Psoas muscle (tissue), 8 donors: ENCODE measurements at places on chromosomes 16 and 17.

DNA sequence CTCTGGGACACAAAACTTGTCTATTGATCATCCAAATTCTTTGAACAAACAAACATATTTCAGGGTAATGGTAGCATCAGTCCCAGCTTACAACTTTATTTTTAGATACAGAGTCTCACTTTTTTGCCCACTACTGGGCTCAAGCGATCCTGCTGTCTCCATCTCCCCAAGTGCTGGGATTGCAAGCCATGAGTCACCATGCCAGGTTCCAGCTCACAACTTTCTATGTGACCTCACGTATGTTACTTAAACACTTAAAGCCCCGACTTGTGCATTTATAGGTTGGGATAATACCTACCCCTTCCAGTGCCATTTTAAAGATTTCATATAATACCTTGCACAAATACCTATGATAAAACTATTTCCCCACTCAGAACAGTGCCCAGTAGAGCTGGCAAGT is 42.0 kb upstream of the KSR1 start:
- no peak overlapping the region for H3K27ac ChIP-seq
- H3K27me3 ChIP-seq: no peaks in the 10 kb centered on the region
- no peak for DNase-seq
- no peaks in the 10 kb centered on the region for H3K4me1 ChIP-seq

GRCh38 chr17:42273474-42274252 is 2.5 kb downstream of the STAT5B start:
- peak overlapping the region; percentile 89 for H3K27ac ChIP-seq
- peak overlapping the region; percentile 93 for H3K4me3 ChIP-seq
- no peaks in the 10 kb centered on the region for H3K27me3 ChIP-seq
- peaks cover 58% of the 10 kb centered on the region for H3K4me1 ChIP-seq
- H3K36me3 ChIP-seq: no peaks in the 10 kb centered on the region
- no peak for DNase-seq

GRCh38 chr16:11497851-11498289 is 88.8 kb downstream of the LITAF start:
- peak overlapping the region; percentile 94 for H3K27ac ChIP-seq
- peak; percentile 41 for DNase-seq
- no peaks in the 10 kb centered on the region for H3K36me3 ChIP-seq
- peaks cover 40% of the 10 kb centered on the region for H3K4me1 ChIP-seq

DNA sequence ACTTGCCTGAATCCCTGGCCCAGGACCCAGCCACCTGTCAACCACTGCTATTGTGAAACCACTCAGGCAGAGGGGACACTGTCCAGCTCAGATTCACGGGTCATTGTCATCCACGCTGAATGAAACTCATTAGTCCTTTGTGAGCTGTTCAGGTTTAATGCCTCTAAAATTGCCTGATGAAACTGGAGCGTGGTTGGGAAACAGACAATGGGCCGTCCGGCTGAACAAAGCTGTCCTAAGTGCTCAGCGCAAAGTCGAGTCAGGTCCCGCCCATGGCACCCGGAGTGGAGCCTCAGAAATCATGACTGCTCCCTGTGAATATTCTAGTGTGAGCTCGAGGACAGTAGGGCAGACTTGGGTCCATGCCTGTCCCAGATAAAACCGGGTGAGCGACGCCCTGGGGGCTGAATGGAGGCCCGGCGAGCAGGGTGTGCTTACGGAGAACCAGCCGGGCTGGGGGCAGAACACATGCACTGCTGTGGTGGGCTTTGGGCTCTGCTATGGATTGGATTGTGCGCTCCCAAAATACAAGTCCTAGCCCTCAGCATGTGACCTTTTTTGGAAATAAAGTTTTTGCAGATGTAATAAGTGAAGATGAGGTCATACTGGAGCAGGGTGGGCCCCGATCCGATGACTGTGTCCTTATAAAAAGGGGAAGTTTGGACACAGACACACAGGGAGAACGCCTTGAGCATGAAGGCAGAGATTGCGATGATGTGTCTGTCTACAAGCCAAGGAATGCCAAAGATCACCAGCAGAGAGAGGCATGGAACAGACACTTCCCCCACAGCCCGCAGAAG is 12.9 kb upstream of the CMIP start:
- no peaks in the 10 kb centered on the region for H3K27me3 ChIP-seq
- no peak for DNase-seq
- H3K4me3 ChIP-seq: no peak overlapping the region
- no peaks in the 10 kb centered on the region for H3K36me3 ChIP-seq
- H3K27ac ChIP-seq: no peak overlapping the region

DNA sequence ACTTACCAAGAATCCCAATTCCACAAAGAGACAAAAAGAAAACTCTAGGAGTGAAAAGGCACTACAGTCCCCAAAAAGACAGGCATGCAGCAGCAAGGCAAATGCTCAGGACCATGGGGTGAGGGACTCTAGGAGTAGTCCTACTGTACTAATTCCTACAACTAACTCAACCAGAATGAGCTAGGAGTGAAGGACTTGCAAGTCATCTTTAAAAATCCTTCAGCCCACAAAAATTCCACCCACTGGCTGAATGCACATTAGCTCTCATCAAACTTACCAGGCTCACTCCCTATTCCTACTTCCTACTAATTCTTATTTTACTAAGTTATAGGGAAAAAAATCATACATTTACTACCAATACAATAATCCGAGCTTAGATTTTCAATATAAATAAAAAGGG is 141.7 kb upstream of the C17orf78 start:
- no peaks in the 10 kb centered on the region for H3K27me3 ChIP-seq
- DNase-seq: no peak
- no peak overlapping the region for H3K27ac ChIP-seq

DNA sequence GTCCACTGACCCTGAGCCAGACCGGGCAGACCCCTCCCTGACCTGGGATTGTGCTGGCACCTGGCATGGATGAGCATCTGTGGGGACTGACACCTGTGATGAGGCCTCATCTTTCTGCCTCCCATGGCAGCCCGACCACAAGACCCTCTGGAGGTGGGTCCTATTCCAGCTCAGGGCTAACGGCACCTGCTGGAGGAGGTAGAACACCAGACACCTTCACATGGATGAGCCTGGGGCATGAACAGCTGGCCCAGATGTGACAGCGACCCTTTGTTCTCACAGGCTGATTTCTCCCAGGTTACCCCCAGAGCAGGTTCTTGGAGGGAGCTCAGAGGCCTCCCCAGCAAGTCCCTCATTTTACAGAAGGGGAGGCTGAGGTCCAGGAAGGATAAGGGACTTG is 46.4 kb upstream of the PIK3R6 start:
- H3K4me1 ChIP-seq: no peaks in the 10 kb centered on the region
- H3K4me3 ChIP-seq: no peak overlapping the region
- H3K27ac ChIP-seq: no peak overlapping the region
- no peaks in the 10 kb centered on the region for H3K36me3 ChIP-seq
- no peak for DNase-seq

DNA sequence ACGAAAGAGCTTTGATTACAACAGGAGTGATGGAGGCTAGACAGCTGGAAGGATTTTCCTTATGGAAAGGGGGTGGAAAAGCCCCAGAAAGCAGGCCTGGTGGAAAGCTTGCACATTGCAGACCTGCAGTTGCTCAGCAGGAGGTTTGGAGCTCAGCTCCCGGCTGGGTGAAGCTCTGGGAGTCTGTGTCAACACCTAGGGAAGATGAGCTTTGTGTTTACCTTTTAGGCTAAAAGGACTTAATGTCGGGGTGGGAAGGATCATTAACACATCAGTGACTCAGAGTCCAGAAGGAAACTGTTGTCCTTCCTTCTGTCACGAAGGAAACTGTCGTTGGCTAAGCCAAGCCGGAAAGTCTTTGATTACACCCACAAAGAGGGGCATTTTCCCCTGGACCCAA is 48.2 kb downstream of the RAP1GAP2 start:
- no peak overlapping the region for H3K4me3 ChIP-seq
- H3K36me3 ChIP-seq: no peaks in the 10 kb centered on the region
- H3K4me1 ChIP-seq: no peaks in the 10 kb centered on the region
- no peaks in the 10 kb centered on the region for H3K27me3 ChIP-seq
- DNase-seq: no peak

DNA sequence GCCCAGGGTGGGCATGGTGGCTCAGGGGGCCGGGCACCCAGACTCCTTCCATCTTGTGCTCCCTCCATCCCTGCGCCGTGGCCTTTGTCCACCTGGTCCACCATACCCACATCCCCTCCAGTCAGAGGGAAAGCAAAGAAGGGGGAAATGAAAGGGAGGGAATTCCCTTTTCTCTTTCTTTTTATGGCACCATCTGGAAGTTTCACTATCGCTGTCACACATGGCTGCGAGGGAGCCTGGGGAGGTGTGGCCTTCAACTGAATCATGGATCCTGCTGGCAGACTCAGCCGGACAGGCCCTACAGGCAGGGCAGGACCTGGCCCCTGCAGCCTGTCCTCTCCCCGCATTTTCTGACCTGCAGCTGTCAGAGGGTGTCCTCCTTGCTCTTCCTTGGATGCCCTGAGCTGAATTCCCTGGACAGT is 6.2 kb downstream of the SLC12A3 start:
- no peak overlapping the region for H3K27ac ChIP-seq
- no peaks in the 10 kb centered on the region for H3K27me3 ChIP-seq
- H3K4me3 ChIP-seq: no peak overlapping the region
- H3K36me3 ChIP-seq: no peaks in the 10 kb centered on the region
- DNase-seq: no peak

- no peak overlapping the region for H3K27ac ChIP-seq
- DNase-seq: no peak
- H3K27me3 ChIP-seq: no peaks in the 10 kb centered on the region
- H3K4me3 ChIP-seq: no peak overlapping the region
- no peaks in the 10 kb centered on the region for H3K36me3 ChIP-seq
- no peaks in the 10 kb centered on the region for H3K4me1 ChIP-seq
Observed at GRCh38 chr16:6309271-6309670, 1023.4 kb upstream of the RBFOX1 start.
